ENCODE measurements at places on chromosomes 2 and 18.

GRCh38 chr2:143229952-143230351 is 100.7 kb downstream of the ARHGAP15 start:
- no peak for DNase-seq

- peak; percentile 71 for DNase-seq
Measured at GRCh38 chr2:126921066-126921465, 22.4 kb downstream of the TEX51 start.

- DNase-seq, result peak; percentile 81
Measured at GRCh38 chr2:239609162-239609561, 208.3 kb upstream of the HDAC4 start.

DNA sequence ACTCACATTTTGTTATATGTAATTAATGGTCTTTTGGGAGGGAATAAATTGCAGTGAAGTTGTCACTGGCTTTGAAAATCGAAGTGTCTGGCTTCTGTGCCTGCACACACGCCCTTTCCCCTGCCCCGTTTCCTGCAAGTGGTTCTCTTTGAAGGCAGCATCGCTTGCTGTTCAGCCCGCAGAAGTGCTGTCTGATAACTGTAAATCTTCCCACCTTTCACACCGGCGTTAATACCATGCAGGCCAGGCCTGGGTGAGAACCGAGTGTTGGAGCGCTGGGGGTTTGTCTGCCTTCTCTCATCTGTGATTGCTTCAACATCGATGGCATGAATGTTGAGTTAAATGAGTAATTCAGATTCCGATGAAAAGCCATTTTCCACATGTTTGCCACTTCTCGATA is 37.9 kb upstream of the RPL31 start:
- no peak for DNase-seq

DNA sequence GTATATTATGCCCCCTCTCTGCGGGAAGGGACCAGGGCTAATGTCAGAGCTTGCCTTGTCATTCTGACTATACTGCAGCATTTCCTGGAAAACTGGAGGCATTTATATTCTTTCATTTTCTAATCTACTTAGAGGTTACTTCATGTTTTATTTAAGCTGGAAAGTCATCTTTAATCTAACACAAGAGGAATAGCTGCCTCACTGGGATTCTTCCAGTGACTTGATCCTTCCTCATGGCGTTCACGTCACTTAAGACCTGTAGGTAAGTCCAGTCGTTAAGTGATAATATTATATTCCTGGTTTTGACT is 727.6 kb upstream of the DDX18 start:
- no peak for DNase-seq

- DNase-seq, result no peak
Measured at GRCh38 chr18:54210463-54210862, 14.0 kb downstream of the MBD2 start.

GRCh38 chr2:205495819-205496218 is 186.5 kb upstream of the NRP2 start:
- DNase-seq, result no peak

DNA sequence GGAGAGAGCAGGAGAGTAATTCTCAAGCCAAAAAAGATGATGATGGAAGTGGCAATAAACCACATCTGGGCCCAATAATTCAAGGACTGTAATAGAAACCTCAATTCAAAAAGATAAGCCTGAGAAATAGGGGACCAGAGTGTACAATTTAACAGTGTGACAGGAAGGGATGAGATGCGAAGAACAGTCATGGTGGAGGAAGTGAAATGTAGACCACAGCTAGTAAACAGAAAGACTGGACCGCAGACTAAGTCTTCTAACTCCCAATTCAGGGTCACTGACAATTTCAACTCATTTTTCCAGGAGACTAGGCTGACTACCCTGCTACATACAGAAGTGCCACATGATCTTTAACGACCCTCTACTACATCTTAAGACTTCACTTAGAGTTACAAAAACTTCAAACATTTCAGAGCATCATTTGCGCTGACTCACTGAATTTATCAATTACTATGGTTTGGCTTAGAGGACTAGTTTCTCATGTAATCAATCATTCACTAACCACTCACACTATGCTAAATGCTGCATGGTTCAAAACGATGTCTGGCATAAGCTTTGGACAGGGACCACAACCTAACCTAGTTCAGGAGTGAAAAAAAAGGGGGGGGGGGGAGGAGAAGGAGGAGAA is 9.0 kb downstream of the CUL3 start:
- DNase-seq, result no peak

DNA sequence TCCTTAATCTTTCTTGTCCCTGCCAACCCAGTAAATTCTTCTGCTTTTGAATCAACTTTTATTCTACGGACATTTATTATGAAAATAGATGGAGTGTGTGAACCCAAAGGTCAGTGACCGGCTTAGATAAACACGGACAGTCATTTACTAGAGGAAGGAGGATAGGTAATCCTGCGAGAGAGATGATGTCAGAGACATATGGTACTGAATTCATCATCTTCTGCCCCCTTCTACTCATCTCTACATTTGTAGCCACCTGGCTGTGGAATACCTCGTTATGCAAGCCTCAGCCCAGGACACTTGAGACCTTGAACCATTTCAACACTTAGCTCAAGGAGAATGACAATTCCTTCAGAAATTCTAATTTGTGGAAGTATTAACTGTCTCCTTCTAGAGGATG is 443.6 kb downstream of the TDRD15 start:
- no peak for DNase-seq

DNA sequence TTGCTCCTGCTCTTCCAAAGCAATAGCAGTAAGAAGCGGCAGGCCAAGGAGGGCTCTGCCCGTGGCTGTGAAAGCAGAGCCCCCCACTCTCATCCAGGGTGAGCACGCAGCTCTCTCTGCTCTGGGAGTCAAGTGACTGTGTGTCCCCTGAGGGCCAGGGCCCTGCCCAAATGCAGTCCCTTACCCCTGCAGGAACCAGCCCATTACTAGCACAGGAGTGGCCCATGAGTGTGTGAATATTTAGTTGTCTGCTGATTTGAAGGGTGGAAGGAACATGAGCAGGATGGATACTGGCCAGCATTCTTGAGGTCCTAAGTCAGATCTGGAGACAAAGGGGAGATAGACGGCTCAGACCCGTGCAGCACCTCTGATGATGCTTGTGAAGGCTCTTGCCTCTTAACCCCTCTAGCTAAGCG is 69.7 kb upstream of the FOSL2 start:
- no peak for DNase-seq

- no peak for DNase-seq
Measured at GRCh38 chr2:188181884-188182283, 109.8 kb upstream of the GULP1 start.

- no peak for DNase-seq
Measured at GRCh38 chr18:68972176-68972575, 174.3 kb downstream of the CCDC102B start.

DNA sequence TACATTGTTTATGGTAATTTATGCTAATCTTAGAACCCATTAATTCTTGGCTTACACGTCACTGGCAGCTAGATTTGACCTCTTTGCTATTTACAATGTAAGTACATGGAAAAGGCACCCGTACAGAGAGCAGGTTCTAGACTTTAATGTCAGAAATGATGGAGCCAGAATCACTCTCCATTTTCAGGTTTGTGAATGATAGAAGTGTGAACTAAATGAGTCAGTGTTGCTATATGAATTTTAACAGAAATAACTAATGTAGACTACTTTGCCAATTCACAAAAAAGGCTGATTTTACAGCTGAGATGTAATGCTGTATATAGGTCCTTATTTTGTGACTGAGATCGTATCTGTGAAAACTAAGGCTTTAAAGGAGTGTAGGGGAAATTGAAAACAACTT is 214.6 kb downstream of the LDLRAD4 start:
- no peak for DNase-seq

- no peak for DNase-seq
Measured at GRCh38 chr2:180952731-180953336, 27.6 kb upstream of the UBE2E3 start.

DNA sequence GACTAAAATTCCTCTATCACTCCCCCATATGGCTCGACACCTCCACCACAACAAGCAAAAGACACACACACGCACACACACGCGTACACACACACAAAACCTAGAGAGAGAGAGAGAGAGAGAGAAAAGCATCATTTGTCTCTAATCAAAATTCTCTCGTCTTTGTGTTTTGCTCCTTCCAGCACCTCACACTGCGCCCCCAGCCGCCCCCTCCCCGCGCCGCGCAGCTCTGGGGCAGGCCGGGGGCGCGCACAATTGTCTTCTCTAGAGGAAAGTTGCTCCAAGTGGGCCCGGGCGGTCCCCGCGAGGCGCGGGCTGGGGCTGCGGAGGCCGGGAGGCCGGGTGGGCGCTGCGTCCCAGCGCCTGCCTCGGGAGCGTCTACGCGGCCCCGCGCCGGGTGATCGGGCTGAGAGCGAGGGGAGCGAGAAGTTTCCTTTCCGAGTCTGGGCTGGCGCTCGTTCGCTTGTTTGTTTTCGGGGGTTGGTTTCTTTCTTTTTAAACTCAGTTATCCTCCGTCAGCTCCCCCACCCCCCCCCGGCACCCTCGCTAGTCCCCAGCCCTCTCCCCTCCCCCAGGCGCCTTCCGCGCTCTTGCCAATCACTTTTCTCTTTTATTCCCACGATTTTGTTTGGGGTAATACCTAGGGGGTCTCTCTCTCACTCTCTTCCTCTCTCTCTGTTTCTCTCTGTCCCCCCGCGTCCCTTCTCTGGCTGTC is 4.1 kb downstream of the ZEB2 start:
- peak; percentile 86 for DNase-seq

GRCh38 chr2:150007815-150008430 is 420.3 kb upstream of the MMADHC start:
- DNase-seq, result no peak

DNA sequence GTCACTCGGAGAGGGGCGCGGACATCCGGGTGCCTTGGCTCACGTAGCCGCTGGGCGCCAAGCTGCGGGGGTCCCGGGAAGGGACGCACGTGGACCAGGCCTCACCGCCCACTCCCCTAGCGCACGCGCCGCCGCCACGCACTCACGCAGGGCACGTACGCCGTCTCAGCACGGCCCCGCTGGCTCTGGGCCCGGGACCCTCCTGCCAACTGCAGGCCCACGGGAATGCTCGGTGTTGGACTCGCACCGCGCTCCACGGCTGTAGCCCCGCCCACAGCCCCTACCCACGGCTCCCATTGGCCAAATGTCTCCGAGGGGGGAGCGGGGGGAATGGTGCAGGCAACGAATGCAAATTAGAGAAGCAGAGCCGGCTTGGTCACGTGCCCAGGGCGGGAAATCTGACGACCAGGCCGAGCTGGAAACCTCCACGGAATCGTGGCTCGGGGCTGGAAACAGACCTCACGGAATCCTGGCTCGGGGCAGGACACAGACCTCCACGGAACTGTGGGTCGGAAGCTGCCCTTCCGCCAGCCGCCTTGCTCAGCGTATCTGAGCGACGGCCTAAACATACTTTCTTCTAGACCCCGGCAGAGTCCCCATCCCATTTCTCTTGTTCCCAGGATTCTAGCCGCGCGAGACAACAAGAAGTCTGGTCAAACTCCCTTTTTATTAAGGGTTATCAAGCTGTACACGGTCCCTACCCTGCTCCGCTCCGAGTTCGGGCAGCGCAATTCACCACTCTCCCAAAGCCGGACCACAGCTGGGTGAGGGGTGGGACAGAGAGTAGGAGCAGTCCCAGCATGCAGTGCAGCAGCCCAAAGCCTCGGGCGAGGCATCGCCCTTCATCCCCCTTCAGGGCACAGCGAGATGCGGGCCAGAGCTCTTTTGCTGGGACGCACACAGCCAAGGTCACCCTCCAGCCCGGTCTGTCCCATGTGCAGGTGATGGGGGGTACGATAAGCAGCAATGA is at the start of gene ABCB6:
Gene ABCB6 (minus strand): TSS at position 227 of the 970 bp plus-strand sequence. CDS start 285 bp downstream, outside the sequence.
- DNase-seq, result peak; percentile 98

- no peak for DNase-seq
Measured at GRCh38 chr18:9774150-9774549, 66.0 kb downstream of the RAB31 start.

- DNase-seq, result no peak
Measured at GRCh38 chr2:218230882-218231281, 13.9 kb downstream of the ARPC2 start.

GRCh38 chr18:62485684-62486083 is 37.1 kb upstream of the ZCCHC2 start:
- no peak for DNase-seq

DNA sequence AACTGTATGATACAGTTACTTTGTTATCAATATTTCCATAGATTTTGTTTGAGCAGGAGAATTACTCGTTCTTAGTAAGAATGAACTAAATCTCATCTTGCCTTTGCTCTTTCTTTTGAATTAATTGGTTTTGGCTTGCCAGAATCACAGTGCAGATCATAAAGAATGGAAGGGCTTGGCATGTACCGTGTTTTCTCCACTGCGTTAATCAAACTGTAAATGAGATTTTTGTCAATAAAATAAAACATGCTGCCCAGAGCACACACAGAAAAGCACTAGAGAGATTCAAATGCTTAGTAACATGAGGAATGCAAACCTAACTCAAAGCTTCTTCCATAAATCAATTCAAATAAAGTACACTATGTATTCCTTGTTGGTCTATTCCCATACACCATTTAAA is 229.6 kb upstream of the CDH2 start:
- DNase-seq, result no peak

DNA sequence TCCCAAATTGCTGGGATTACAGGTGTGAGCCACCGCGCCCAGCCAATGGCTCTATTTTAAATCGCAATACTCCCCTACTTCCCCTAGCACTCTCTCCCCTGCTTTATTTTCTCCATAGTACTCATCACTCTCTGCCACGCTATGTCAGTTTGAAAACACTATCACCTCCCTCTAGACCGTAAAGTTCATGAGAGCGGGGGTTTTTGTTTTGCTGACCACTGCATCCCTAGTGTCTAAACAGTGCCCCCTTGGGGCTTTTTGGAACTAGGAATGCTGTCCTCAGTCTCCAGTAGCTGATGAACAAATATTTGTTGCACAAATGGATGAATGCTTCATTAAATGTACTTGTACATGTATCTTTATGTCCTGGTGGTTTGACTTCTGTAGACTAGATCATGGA is 44.1 kb downstream of the ATOH8 start:
- DNase-seq, result no peak

DNA sequence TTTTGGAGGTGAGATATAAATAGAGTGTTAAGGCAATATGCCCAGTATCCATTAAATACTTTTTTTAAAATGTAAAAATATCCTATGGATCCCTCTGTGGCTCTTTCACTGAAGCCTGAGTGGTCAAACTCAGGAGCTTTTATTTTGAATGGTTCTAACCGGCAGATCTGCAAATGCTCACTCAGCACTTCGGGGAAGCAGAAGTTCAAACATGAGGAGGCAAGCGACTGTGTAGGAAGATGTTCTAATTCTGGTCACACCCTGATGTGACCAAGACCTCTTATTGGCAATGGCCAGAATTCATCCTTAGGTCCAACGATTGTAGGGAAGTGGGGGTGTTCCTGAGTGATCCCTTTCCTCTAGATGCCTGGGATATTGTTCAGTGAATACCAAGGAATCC is 168.8 kb downstream of the CDCA7 start:
- DNase-seq, result no peak
